Dermis microvascular lymphatic vessel endothelial cell (primary cell): ENCODE measurements at places on chromosomes 6 and 20.

DNA sequence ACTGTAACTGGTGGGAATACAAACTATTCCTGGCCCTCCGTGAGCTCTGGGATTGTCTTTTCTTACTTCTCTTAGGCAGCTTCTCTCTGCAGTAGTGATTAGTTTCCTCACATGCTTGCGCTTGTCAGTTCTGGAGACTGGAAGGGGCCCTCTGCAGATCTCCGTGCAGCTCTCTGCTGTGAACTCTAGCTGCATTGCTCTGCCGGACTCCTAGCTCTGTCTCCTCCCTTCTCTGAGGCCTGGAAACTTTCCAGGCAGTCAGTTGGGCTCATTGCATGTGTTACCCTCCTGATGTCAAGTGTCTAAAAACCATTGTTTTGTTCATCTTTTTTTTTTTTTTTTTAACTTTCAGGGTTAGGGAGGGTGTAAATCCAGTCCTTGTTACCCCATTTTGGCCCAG, 102.3 kb downstream of the CTNNBL1 start:
- DNase-seq: no peak

DNA sequence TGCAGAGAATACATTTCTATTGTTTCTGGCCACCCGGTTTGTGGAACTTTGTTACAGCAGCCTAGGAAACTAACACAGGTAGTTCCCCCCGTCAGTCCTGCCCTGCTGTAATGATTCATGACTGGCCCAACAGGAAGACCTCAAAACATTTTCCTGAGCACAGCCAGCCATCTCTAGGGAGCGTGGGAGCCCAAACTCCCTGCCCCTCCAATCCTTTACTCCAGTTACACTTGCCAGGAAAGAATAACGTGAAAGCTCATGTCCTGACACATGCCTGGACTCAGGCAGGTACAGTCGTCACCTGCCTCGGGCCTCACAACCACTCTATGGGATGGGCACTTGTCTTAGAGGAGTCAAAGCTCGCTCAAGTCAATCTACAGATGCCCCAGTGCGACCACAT, 8.4 kb downstream of the TXNDC5 start:
- peak; percentile 83 for DNase-seq

GRCh38 chr20:63319164-63320040, 26.4 kb downstream of the COL20A1 start:
- DNase-seq: no peak

DNA sequence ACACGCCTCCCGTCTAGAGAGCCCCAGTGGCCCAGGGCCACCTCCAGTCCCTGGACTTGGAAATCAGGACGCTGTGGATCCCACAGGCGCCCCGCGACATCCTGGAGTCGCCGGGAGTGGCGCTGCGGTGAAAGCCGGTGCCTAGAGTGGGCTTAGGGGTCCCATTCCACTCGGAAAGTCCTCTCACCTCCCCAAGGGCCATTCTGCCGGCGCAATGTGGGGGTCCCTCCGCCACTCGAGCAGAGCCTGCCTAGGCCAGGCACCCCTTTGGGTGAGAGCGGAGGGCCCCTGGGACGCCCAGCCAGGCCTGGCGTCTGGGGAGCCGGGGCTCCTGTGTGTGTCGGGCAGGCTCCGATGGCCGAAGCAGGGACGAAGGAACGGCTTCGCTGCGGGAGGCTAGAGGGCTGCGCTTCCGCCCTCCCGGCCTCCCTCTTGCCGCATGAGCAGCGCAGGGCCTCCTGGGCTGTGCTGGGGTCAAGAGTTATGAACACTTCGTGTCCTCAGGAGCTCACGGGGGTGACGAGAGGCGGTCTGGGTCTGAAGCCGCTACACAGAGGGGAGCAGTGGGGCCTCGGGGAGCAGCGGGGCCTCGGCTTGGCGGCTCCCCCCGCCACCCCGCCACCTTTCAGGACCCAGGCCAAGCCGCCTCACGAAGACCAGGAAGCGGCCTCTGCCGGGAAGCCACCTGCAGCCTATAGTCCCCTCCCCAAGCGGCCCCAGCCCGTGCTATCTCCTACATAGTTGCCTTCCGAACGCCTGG, 13.6 kb downstream of the POU3F2 start:
- DNase-seq: no peak

DNA sequence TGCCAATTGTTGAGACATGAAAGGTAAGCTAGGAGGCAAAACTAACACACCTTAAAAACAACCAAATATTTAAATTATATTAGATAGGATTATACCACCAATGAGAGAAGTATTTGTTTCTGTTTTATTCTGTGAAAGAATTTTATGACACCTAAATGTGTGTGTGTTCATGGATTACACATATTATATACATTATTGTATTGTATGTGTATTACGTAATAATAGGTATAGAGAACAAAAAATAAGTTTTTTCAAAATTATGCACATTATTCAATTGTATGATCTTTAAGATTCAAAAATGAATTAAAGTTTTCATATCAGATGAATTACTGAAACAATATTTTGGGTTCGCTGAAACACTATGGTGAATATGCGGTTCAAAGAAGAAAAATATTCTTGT, 84.3 kb upstream of the FABP7 start:
- no peak for DNase-seq

DNA sequence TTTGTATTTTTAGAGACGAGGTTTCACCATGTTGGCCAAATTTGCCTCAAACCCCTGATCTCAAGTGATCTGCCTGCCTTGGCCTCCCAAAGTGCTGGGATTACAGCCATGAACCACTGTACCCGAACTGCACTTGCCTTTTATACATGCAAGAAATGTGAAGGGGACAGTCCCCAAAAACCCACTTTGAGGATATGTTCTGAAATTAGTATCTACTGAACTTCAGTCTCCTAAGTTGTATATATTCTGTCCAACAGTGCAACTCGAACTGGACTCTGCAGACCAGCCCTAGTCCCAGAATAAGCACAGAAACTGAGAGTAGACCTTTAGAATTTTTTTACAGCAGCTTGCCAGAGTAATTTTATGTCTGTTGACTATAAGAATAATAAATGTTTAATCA, 28.5 kb downstream of the BACH2 start:
- no peak for DNase-seq

GRCh38 chr6:129454488-129454887, 255.5 kb downstream of the ARHGAP18 start:
- DNase-seq: no peak

DNA sequence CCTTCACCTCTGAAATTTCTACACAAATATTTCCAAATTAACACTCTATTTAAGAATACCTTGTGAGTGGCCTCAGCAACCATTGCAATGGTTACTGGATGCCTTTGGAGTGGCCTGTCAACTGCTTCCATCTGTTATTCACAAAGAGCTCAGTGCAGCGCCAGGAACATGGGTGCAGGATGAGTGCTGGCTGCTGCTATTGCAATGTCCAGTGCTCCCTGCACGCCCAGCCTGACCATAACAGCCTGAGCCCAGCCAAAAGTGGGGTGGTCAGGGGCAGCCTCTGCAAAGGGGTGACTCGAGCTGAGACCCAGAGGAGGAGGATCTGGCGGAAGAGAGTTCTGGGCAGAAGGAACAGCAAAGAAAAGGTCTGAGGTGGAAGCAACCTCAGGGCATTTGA, 18.4 kb downstream of the CASS4 start:
- no peak for DNase-seq

GRCh38 chr6:165055231-165055630, 254.2 kb downstream of the C6orf118 start:
- no peak for DNase-seq

DNA sequence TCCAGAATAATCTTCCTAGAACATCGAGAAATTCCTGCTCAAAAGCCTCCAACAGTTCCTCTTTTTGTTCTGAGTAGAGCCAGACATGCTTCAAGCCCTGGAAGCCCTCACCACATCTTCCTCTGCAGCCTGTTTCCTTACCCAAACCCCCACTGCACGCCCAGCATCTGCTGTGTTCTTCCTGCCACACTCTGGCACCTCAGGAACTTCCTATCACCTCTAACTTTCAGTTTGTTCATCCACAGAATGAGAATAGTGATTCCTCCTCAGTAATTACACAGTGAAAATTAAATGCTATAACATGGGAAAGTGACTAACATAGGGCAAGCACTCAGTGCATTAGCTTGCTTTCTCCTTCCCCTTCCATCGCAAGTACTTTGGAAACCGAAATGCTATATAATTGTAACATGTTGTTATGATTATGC, 26.3 kb downstream of the C6orf89 start:
- DNase-seq: no peak
